OCI-LY7 (cell line): ENCODE measurements at places on chromosomes 3 and 15.

DNA sequence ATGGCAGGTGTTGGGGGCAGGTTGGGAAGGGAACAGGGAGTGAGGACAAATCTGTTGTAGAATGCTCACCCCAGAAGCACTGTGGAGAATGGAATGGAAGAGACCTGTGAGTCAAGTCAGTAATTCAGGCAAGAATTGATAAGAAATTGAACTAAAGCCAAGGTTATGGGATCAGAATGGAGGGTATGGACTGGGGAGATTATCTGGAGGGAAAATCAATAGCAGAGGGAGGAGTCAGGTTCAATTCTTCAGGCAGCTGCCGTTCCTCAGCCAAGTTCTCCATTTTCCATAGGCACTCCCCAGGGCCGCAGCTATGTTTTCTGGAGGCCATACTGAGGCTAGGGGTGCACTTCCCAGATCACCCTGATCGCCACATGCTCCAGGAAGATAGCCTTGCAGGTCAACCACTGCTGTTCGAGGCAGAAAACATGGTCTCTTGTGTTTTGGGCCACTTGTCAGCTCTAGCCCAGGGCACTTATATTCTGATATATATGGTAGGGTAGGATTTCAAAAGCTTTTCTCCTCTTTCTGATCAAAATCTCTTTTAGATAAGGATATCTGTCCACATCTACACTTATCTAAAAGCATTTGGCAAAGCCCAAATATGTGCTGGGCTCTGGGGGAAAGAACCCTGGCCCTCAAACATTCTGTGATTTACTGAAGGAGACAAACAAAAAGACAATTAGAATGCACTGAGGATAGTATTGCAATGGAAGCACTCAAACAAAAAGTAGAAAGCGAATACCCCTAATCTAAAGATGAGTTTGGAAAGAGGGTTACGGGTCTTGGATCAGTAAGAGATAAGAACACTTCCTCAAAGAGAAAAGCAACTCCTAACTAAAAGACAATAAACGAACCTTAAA lies 92.3 kb downstream of the TMEM212 start:
- DNase-seq, result no peak

- DNase-seq, result no peak
Observed at GRCh38 chr3:146555311-146555710, 10.9 kb upstream of the PLSCR1 start.

DNA sequence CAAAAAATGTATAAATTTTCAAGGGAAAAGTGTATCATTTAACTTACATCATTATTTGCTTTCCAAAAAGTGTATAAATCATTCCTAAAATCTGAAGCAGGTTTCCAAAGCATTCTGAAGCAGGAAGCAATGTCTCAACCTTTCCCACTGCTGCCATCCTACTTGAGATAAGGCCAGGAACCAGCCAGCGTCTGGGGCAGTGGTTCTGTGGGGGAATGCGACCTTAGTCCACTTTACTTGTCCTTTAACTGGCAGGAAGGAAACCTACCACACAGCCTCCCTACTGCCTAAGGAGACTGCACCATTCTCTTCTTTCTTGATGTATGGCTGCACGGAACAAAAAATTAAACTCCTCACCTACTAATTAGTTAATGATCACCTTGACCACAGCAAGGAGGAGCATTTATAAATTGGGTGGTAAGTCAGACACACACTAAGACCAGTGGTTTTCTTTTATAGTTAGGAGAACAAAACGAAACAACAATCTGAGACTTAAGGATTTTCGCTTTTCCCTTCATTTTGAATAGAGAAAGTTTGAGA lies 3.7 kb downstream of the SORD start:
- DNase-seq, result no peak

GRCh38 chr3:2921903-2922302 lies 188.3 kb downstream of the IL5RA start:
- peak; percentile 24 for DNase-seq

DNA sequence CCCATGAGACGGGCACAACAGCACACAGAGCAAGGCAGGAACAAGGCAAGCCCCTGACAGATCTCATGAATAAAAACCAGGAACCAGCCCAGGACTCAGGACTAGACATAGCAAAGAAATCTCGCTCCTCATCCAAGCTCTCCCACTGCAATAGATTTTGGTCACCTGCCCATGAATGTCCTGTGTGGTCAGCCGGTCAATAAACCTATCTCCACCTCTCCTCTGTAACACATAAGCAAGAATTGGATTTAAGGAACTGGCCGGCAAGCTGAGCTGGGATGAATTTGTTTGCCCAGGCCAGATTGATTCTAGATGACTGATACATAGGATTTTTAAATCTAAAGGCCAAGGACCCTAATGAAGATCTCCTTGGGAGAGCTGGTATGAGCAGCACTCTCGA lies 46.3 kb upstream of the SMAD3 start:
- no peak for DNase-seq

DNA sequence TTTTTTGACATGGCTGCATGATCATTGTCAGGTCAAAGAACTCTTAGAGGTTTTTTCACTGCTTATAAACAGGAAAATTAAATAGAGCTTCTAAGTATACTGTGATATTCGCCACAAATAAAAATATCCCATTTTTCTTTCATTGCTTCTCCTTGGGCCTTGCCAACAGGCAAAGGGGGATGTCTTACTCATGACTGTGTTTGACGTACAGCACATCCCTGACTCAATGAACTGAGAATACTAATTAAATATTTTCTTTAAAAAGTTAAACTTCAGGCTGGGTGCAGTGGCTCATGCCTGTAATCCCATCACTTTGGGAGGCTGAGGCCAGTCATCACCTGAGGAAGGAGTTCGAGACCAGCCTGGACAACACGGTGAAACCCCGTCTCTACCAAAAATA lies 41.4 kb upstream of the CCDC80 start:
- DNase-seq, result no peak

GRCh38 chr3:63795438-63795837 lies 23.7 kb upstream of the C3orf49 start:
- no peak for DNase-seq

GRCh38 chr15:29826908-29827820 lies 4.9 kb upstream of the TJP1 start:
- DNase-seq, result no peak

DNA sequence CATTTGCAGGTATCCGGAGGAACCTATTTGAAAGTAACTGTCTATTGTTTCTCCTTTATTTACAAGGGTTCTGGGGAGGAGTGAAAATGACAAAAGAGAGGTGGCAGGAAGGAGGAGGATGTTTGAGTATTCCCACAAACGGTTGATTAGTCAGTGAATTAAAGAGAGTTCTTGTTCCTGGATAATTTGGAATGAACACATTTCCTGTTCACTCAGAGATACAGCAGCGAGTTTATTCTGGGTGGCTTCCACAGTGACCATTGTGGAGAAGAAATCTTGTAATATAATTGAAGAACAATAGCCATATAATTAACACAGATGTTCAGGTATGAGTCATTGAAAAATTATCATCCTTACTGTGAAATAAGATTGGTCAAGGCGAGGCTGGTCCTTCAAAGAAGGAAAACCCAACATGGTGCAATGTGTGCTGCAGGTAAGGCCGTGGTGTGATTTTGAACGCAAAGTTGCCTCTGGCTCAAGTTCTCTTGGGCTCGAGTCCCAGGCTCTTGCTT lies 77.3 kb downstream of the NFKBIZ start:
- no peak for DNase-seq

DNA sequence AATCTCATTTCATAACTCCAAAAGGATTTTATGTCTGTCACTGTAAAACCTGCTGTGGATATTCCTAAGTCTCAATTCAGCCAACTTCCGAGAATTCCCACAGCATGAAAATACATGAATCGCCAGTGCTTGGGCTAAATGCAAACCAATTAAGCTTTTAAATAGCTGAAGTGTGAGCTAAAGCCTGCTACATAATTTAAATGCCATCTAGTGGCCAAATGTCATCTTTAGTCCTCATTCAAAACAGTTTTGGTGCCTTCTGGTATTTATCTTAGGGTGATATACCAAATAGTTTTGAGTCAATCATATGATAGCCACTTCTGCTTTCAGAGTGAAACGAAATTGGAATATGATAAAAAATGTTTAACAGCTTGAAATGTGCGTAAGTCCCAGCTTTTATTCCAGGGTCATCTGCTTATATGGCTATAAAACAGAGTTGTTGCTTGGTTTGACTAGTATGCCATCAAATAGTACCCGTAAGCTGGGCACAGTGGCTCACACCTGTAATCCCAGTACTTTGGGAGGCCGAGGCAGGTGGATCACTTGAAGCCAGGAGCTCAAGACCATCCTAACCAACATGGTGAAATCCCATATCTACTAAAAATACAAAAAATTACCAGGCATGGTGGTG lies 41.8 kb upstream of the CCNL1 start:
- DNase-seq, result peak; percentile 60
